ENCODE measurements at places on chromosomes 2 and 18. TPM values are rescaled to one million over a fixed set of nuclear protein-coding genes. Genes with fewer than 3 reads are reported as not detected.

Gene SPHKAP
- total RNA-seq = 0.34 TPM

Gene HYCC2
- 13.4 TPM for total RNA-seq

DNA sequence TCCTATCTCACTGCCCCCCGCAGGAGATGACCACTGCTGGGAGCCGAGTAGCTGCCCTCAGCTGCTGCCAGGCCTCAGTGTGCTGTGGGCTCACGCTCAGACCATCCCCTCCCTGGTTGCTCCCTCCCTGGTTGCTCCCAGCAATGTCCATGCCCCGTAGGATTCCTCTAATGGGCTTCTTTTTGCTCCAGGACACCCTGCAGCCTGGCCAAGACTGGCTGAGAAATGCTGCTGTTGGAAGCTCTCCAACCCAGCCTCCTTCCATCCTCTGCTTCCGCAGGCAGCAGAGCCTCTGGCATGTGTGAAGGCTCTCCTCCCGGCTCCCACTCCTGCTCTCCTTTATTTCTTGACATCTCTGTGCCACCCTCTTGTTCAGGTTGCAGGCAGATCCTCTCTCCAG is 48.6 kb downstream of the SOX11 start:
- no peak overlapping the region for H3K4me3 ChIP-seq
- H3K4me1 ChIP-seq = no peaks in the 10 kb centered on the region
- H3K27me3 ChIP-seq = no peaks in the 10 kb centered on the region
- H3K27ac ChIP-seq = no peak overlapping the region
- no peaks in the 10 kb centered on the region for H3K36me3 ChIP-seq

DNA sequence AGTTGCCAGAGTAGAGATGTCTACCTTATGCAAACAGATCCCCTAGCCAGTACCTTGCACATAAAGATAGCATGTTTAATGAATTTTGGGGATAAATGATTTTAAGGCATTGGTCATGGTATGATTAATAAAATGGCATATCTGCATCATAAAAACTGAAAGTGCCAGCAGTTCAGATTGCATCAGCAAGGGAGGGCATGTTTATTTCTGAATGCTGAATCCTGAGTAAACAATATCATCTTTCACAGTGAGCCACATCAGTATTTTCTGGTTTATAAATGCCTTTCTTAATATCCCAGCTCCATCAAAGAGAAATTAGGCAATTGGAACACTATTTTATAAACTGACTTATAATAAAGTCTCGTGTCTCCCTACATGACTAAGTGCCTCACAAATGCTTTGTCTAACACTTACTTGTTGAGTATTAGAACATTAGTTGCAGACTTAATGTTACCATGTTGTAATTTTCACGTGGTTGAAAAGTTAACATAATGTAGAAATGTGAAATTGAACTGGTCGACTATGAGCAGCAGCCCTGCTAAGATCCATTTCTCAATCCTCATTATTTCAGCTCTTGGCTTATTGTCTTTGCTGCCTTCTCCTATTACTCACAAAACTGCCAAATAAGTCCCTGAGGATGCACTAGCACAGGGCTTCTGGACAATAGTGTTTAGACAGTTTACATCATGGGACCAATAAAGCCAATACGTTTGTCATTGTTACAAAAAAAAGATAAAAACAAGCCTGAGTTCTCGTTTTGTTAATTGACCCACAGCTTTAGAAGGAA is 48.0 kb downstream of the LANCL1 start:
- H3K36me3 ChIP-seq = no peaks in the 10 kb centered on the region
- no peak for DNase-seq
- H3K4me3 ChIP-seq = no peak overlapping the region
- H3K27me3 ChIP-seq = no peaks in the 10 kb centered on the region
- no peaks in the 10 kb centered on the region for H3K4me1 ChIP-seq
- H3K27ac ChIP-seq = no peak overlapping the region

DNA sequence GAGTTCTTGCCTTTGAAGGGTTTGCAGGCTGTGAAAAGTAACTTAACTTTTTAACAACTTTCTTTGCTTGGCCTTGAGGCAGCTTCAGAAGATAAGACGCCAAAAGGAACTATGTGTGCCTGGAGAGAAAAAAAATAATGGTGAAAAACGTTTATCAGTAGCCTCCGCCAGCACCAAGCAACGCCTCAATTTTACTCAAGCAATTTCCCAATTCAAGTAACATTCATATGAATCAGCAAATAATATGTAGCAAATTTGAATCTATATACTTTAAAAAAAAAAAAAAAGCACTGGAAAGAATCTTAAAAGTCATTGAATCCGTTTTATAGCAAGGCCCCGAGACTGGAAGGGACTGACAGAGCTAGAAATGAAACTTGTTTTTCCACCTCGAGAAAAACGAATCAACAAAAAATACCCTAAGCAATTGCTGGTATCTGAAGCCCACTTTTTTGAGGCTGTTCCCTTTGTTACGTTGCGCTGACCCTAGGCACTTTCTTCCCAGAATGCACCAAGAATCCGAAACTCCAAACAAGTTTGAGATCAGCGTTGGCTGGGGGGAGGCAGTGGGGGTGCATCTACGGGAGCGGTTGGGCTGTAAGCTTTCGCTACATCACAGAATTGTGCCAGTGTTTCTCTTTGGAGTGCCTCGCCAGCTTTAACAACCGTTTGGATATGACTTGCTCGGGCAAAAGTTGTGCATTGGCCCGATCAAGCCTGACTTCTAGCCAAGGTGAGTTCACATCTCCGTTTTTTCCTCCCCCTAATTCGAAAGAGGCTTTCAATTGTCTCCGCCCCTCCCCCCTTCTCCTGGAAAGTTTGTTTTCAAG is 2.7 kb upstream of the TGIF1 start:
- peak overlapping the region; percentile 72 for H3K27ac ChIP-seq
- no peaks in the 10 kb centered on the region for H3K36me3 ChIP-seq
- H3K4me1 ChIP-seq = peaks cover 4% of the 10 kb centered on the region
- peak; percentile 76 for DNase-seq
- peak overlapping the region; percentile 66 for H3K4me3 ChIP-seq
- H3K27me3 ChIP-seq = no peaks in the 10 kb centered on the region

- H3K36me3 ChIP-seq = no peaks in the 10 kb centered on the region
- H3K27me3 ChIP-seq = no peaks in the 10 kb centered on the region
- H3K4me1 ChIP-seq = peaks cover 8% of the 10 kb centered on the region
- H3K27ac ChIP-seq = no peak overlapping the region
- no peak for DNase-seq
- no peak overlapping the region for H3K4me3 ChIP-seq
These were observed 105.5 kb downstream of the FMNL2 start for GRCh38 chr2:152440460-152440859.

DNA sequence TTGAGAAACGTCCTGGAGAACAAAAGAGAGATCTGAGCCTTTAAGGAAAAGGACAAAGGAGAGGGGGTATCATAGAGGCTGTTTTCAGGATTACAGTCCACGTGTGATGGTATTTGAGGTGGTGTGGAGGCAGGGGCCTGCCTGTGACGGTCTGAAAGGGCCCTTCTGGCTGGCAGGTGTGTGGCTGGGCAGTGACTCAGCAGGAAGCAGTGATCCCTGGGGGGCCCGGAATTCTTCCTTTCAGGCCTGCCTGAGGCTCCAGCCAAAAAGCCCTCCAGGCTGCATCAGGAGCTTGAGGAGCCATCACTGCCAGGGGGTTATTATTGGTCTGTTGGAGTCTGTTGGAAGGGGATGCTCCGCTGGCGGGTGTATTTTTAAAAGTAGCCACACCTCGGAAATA is 97.2 kb upstream of the TMEM18 start:
- H3K4me1 ChIP-seq = no peaks in the 10 kb centered on the region
- H3K36me3 ChIP-seq = no peaks in the 10 kb centered on the region
- no peaks in the 10 kb centered on the region for H3K27me3 ChIP-seq

- H3K4me1 ChIP-seq = peaks cover 4% of the 10 kb centered on the region
- peak overlapping the region; percentile 44 for H3K27ac ChIP-seq
- DNase-seq = peak; percentile 52
- H3K36me3 ChIP-seq = no peaks in the 10 kb centered on the region
- H3K4me3 ChIP-seq = no peak overlapping the region
These were observed 48.0 kb downstream of the TEX44 start for GRCh38 chr2:231640641-231641111.

Gene PSME4
- 32.3 TPM for total RNA-seq

Measured in ovary (tissue), 10 donors.